ENCODE measurements at places on chromosomes 11 and 22.

DNA sequence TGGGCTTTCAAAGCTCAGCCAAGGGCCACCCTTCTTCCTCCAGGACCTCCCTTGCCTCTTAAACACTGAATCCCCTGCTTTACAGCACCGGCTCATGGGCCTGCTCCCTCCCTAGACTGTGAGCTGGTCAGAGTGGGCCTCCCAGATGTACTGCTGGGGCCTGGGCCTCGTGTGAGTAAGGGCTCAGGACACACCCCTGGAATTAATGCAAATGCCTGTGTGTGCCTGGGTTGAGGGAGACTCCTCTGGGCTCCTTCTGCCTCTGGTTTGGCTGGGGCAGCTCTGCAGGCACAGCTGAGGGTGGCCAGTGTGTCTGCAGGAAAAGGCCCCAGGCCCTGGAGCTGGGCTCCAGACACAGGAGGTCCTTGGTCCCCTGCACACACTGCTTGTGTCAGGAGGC lies 24.2 kb downstream of the ALX4 start:
- no peak for DNase-seq

GRCh38 chr11:124752471-124753102 lies 532 bp upstream of the VSIG2 start:
- DNase-seq = no peak

GRCh38 chr11:118605116-118605867 lies 2.1 kb upstream of the PHLDB1 start:
- DNase-seq = no peak

- DNase-seq = no peak
These were observed 14.5 kb downstream of the MUC2 start for GRCh38 chr11:1088927-1089737.

GRCh38 chr22:22235558-22235957 lies 9.0 kb upstream of the VPREB1 start:
- peak; percentile 81 for DNase-seq

DNA sequence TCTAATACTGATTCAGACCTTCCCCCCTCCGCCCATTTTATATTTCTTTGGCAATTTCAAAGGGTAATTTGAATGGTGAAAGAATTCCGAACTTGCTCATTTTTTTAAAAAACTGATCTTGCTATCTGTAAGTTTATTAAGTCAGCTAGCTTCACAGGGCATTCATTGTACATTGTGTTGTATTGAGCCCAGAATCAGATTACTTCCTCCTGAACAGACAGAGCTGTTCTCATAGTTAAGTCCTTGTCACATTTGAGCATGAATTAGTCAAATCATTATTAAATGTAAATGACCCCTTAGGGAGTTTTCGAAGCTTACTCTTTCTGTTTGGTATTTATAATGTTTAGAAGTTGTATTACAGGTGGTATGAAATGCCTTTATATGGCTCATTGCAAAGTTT lies 34.4 kb downstream of the CYP2R1 start:
- DNase-seq = no peak

GRCh38 chr11:18704698-18705097 lies 6.1 kb downstream of the TMEM86A start:
- no peak for DNase-seq

- no peak for DNase-seq
These were observed 33.8 kb downstream of the CASP4 start for GRCh38 chr11:104934594-104934993.

DNA sequence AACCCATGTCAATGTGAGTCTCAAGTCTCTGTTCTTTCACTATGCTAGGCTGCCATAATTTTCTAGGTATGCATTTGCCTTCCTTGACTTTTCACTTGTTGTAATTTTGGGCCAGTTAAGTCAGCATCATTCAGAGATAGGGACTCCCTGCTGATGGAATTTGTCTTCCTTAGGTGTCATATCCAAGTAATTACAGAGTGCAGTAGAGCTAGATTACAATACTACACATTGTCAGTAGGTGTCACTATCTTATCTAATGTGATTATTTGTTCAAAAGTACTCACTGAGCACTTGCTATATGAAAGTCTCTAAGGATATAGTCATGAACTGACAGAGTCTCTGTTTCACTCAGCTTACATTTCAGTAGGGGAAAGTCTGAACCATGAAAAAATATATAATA lies 25.0 kb upstream of the SYN3 start:
- DNase-seq = no peak

- DNase-seq = no peak
These were observed 15.5 kb downstream of the OPCML start for GRCh38 chr11:133516845-133517244.

DNA sequence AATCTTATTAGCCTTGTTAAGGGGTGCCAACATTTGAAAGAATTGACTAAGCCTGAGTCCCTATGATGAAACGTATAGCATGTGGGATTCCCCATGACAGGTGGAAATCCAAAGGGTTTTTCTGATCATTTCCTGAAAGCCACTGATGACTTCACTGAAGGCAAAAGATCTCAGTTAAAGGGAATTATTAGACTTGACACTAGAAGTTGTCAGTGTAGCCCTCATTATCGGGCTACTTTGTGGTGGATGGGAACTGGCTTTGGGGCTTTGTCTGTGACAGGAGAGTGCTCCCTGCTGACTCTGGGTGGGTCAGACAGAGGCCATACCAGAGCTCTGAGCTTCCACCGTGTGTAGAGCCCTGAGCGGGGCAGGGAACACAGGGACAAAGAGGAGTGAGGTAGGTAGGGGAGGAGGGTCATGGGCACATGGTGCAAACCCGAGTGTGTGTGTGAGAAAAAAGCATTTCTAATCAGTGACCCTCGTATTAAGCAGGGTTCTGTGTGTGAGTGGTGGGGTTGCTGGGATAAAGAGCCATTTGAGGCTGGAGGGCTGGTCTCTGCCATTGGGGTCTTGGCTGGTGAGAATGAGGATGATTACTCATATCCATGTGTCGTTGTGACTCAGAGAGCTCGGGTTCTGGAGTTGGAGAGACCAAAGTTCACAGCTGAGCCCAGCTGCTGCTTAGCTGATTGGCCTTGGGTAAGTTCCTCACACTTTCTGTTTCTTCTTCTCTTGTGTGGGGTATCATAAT lies 101.1 kb downstream of the GRIK4 start:
- peak; percentile 58 for DNase-seq

DNA sequence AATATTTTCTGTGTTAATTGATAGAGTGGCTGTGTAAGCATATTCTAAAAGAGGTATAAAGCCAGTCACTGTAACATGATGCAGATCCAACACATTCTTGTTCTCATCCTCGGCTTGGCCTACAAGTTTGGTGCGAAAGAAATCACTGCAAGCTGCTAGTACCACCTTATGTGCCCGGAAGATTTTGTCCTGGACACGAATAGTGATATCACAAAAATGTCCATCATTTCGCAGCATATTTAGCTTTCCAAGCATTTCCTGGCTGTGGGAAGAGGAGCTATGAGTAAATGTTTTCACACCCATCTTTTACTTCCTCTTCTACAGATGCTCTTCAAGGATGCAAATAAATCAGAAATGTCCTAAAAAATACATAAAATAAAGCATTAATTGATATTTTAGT lies 53.1 kb downstream of the ZBTB44 start:
- no peak for DNase-seq

DNA sequence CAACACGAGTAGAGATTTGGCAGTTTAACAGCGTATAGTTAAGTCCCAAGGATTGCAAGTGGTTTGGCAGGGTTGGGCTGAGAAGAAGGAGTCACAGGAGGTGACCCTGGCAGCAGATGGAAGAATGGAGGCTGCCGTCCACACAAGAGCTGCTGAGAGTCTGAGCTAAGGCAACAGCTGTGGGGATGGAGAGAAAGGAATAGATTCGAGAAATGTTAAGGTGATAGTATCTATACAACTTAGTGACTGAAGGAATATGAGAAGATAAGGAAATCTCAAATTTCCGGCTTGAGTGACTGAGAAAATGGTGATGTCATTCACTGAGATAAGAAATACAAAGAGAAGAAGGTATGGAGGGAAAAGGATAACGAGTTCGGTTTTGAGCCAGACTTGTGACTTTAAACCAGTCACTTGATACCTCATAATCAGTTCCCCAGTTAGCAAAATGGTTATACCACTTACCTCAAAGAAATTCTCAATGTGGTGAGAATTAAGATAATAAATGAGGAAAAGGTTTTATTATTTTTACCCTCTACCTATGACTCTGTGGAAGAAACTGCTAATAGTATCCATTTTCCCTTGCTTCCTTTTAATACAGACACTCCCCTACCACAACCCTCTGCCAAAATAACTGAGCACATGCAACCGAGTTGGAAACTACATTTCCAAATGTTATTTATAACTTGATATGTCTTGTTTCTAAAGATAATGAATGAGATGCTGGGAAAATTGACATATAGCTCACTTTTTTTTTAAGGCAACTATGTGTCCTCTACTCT lies 30.7 kb downstream of the FAM168A start:
- no peak for DNase-seq

- DNase-seq = no peak
These were observed 81.3 kb downstream of the SYT9 start for GRCh38 chr11:7332962-7333361.

Data from activated CD8-positive, alpha-beta T cell treated with anti-CD3 and anti-CD28 coated beads for 36 hours (primary cell).